ENCODE measurements at places on chromosomes 2 and 18.

DNA sequence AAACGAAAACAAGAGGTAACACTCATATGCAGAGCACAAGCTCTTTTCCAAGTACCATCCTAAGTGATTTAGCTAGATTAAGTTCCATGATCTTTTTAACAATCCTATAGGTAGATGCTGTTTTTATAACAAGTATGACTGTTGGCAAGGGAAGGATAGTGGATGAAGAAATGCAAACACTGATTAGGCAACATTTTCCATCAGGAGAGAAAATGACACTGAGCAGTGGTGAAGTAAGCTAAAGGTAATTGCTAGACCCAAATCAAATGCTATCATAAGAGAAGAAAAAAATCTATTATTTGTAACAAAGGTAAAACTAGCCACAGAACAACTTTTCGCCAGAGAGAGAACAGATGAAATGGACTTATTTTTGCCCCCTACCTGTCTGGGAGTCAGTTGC, 34.3 kb upstream of the BARD1 start:
- DNase-seq = no peak

GRCh38 chr2:188293601-188294351, 2.1 kb downstream of the GULP1 start:
- DNase-seq = no peak

DNA sequence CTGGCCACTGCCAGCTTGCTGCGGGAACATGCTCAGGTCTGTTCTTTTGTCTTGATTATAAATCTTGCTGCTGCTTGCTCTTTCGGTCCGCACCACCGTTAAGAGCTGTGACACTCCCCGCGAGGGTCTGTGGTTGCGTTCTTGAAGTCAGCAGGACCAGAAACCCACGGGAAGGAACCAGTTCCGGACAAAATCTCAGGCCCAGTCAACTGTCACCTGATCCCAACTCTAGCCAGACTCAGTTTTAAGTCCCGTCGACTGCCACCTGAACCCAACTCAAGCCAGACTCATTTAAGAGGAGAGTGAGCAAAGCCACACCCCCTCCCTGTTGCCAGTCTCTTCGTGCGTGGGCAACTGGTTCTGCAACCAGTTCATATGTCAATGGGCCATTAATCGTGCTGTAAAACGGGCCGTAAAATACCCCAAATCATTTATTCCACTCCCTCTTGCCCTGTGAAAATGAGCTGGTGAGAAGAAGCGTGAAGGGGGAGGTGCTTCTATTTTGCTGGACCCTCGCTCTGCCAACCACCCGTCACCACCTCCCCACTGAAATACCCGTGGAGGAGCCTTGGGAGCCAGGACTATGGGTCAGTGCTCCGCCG, 224.3 kb downstream of the NDUFA10 start:
- DNase-seq = no peak

GRCh38 chr2:216349366-216349765, 22.9 kb downstream of the MARCHF4 start:
- no peak for DNase-seq

- DNase-seq = no peak
These were observed 120.9 kb upstream of the DLX2 start for GRCh38 chr2:172223601-172224054.

GRCh38 chr18:58690259-58690658, 19.0 kb downstream of the MALT1 start:
- DNase-seq = no peak

DNA sequence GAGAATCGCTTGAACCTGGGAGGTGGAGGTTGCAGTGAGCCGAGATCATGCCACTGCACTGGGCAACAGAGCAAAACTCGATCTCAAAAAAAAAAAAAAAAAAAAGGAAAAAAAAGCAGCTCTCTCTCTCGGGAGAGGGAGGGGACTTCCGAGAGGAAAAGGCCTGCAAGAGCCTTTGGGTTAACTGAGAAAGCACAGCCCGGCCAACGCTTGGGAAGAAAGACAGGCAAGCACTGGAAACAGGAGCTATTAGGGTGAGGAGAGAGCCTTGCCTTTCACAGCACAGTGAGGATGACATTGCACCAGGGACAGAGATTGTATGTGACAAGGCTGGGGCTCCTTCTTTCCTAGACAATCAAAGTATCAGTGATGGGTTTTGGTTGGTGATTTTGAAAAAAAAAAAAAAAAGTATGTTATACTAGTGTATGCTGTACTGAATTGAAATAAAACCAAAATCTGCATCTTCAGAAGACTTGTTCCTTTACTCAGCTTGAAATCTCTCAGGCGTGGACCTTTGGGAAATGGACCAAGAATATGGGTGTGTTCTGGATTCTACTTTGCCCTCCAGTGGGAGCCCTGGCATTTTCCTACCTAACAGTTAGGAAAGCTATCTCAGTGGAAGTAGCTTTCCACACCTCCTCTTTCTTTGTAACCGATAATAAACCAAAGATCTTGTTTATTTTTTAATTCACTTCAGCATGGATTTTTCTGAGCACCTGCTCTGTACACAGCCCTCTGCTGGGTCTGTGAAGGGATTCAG, 16.7 kb downstream of the SRSF7 start:
- DNase-seq = no peak

GRCh38 chr2:60385648-60386047, 167.8 kb downstream of the BCL11A start:
- no peak for DNase-seq

DNA sequence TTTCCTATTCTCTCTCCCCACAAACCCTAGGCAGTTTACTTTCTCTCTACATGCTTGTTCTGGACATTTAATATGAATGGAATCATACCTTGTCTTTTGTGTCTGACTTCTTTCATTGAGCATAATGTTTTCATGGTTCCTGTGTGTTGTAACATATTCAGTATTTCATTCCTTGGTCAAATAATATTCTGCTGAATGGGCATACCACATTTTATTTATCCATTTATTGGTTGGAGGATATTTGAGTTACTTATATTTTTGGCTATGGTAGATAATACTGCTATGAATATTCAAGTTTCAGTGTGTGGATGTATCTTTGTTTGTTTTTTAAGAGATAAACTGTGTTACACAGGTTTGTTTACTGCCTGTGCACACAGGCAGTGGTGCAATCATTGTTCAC, 9.0 kb downstream of the TWSG1 start:
- no peak for DNase-seq

GRCh38 chr2:238667008-238667407, 180.9 kb upstream of the TWIST2 start:
- no peak for DNase-seq

DNA sequence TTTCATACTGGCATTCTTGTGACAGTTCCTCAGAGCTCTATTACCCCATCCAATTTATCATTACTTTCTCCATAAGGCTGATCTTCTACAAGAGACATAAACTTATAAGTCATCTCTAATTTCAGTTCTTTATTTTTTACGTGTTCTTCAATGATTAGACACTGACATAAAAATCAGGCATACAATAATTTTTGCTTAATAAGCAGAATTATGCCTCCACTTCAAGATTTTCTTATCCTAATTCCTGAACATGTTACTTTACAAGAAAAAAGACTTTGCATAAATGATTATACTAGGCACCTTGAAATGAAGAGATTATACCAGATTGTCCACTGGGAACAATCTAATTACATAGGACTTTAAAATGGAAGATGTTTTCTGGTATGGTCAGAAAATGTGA, 1304.5 kb upstream of the SLC39A10 start:
- DNase-seq = no peak

DNA sequence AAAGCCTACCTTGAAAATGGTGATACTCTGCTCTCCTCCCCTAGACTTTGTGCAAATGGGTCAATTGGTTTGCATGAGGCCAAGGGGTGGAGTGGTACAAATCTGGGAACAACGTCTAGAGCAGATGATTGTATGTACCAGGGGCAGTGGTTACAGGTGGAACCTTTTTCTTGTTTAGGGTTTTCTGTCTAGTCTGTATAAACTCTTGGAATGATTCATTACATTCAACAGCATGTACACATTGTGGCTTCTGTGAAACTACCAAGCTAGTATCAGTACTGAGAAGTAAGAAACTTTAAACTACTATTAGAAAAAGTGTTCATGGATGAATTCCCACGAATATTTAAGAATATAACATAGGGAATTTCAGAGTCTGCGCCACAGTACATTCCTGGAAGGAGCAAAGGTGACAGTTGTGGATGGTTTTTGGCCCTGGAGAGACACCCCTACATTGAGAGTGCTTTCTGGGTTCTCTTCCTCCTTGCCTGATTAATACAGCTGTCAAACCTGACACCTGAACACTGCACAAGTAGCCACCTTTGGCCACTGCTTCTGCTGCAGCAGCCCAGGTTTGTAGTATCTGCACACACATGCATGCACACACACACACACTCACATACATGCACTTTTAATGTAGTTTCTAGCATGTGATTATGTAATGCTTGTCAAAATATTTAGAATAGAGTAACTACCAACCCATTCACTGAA, 30.0 kb downstream of the CFAP221 start:
- DNase-seq = no peak

GRCh38 chr2:230868161-230868946, 3.6 kb downstream of the ITM2C start:
- DNase-seq = no peak

DNA sequence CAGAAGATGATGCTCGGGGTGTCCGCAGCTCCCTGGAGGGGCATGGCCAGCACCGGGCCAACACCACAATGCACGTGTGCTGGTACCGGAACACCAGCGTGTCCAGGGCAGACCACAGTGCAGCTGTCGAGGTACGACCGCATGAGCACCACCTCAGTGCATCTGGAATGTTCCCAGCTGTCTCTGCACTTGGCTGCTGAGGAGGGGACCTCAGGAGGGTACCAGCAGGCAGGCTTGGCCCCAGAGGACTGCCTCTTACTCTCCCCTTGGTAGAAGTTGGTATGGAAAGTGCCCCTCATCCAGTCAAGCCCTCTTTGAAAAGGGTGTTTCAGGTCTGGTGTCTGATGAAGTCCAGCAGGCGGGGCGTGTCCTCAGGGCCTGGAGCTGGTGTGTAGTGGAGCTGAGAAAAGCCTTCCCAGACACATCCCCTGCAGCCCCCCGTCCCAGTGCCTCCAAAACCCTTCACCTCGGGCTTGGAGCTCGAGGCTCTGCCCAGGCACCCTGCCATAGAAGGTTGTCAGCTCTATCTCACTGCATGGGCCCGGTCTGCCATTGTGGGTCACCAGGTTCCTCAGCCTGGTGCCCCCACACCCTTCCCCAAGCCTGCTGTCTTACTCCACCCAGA, 16.7 kb downstream of the STK25 start:
- DNase-seq = no peak

DNA sequence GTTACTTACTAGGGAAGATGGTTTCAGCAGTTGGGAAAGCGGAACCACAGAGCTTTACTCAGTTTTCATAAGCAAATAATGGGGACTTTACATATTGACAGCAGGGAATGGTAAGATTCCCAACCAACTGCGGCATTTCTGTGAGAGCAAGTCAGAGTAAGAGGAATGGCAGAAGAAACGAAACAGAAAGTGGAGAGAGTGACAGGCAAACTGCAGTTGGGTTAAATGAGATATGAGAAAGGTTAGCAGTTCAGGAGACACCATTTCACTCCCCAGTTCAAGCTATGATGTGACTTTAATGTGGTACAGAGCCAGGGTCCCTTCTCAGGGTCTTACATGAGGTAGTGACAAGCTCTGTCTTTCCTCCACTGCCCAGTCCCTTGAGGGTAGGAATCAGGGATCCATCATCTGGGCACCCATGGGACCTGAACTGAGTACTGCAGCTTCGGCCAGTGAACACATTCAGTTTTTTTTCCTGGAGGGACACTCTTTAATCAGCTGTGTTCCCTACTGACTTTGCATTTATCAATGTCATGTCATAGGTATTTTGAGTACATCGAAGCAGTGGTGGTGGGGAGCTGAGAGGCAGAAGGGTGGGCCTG, 33.0 kb upstream of the GREB1 start:
- DNase-seq = no peak

DNA sequence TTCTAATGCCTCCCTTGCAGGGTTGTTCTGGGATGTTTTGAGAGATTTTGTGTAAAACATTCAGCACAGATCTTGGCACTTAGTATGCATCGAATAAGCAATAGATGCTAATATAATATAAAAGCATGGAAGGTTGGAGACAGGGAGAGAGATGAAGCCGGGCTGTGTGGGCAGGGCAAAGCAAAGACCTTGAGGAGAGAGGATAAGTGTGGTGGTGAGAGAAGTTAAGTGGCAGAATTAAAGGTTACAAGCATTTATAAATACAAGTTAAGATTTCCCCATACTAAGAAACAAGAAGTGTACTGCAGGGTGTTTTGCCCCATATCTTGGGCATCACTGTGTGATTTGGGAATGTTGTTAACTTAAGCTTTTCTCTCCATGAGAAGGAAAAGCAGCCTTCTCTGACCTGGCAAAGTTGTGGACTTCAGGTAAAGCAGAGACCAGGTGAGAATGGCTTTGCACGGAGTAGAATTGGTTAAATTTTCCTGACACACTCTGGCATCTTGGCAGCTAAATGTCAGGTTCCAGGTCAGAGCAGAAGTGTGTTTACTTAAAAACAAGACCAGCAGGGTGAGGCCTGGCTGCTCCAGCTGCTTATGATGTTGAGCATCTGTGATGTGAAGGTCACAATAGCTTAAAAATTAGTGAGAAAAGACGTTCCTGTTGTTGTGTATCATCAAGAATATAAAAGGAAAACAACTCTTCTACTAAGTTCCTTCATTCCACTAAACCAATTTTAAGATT, 288.5 kb upstream of the HNMT start:
- DNase-seq = no peak

- DNase-seq = no peak
These were observed 32.6 kb downstream of the LAMA3 start for GRCh38 chr18:23721696-23722480.

- DNase-seq = no peak
These were observed 239.3 kb downstream of the ERBB4 start for GRCh38 chr2:212299333-212299732.

DNA sequence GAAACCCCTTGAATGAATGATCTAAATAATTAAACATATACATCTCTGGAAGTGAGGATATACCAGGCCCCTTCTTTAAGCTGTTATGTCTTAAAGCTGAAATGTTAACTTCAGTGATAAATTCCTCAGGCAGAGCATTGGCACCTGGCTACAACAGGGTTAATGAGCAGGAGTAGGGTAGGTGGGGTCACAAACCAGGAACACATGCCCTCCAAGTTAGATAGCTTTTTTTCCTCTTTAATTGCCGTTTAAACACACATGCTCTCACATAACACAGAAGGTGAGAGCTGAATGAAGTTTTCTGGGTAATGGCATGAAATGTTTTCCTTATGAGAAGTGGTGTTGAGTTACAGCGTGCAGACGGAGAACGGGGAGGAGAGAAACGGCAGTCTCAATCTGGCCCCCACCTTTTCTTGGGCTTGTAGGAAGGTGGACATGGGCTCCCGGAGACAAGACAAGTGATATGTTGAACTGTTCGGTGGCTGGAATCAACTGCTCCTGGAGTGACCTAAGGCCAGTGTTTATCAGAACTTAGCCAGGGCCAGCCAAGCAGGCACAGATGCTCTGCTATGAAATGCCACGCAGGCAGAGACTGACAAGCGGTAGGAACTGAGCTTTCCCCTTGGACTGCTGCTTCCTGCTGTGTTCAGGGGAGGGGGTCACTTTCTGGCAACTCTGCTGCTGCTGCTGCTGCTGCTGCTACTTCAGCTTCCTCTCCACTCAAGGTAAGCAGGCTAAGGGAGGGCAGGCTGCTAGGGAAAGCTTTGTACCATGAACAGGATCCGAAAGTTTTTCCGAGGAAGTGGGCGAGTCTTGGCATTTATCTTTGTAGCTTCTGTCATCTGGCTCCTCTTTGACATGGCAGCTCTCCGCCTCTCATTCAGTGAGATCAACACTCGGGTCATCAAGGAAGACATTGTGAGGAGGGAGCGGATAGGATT, at the start of gene GALNT5:
Gene GALNT5, plus strand, starts transcription at position 394 of the 941 bp plus-strand sequence. Its CDS starts 378 bp downstream, at position 772.
- no peak for DNase-seq

- DNase-seq = no peak
These were observed 13.7 kb upstream of the SAP130 start for GRCh38 chr2:128041561-128041960.

- DNase-seq = no peak
These were observed 23.7 kb upstream of the CXCR4 start for GRCh38 chr2:136141510-136142149.

Measured in stimulated activated CD4-positive, alpha-beta T cell treated with anti-CD3 and anti-CD28 coated beads, Interleukin-15, amount 100 ng/mL, for 1 hour (primary cell).